Mucosa of gallbladder (tissue), 1 donor: ENCODE measurements at places on chromosomes 6 and 20. TPM values are rescaled to one million over a fixed set of nuclear protein-coding genes. Genes with fewer than 3 reads are reported as not detected.

The COX4I2 gene
- total RNA-seq, result 3.8 TPM

The SCRT2 gene
- not detected for total RNA-seq

The SIGLEC1 gene
- total RNA-seq, result 8.2 TPM

The OR12D3 gene
- not detected for total RNA-seq

The ENPP1 gene
- total RNA-seq, result 4.5 TPM

The PROKR2 gene
- total RNA-seq, result not detected

The AURKA gene
- 4.6 TPM for total RNA-seq

The TREML2 gene
- not detected for total RNA-seq

The MAS1 gene
- total RNA-seq, result not detected

The PNLDC1 gene
- 0.23 TPM for total RNA-seq

The COX7A2 gene
- 376 TPM for total RNA-seq

The CST2 gene
- total RNA-seq, result not detected

The ZNF311 gene
- total RNA-seq, result 2.8 TPM
